Heart left ventricle (tissue), 16 donors: ENCODE measurements at places on chromosomes 1 and 21. TPM values are rescaled to one million over a fixed set of nuclear protein-coding genes. Genes with fewer than 3 reads are reported as not detected.

GRCh38 chr1:94745742-94746141 is 74.4 kb upstream of the SLC44A3 start:
- no peaks in the 10 kb centered on the region for H3K27me3 ChIP-seq
- H3K4me1 ChIP-seq, result no peaks in the 10 kb centered on the region
- no peak overlapping the region for H3K4me3 ChIP-seq
- no peak for DNase-seq

DPYD gene
- total RNA-seq, result 8.0 TPM

GRCh38 chr1:245378311-245378722 is 223.5 kb downstream of the KIF26B start:
- H3K27ac ChIP-seq, result no peak overlapping the region
- DNase-seq, result no peak
- H3K27me3 ChIP-seq, result no peaks in the 10 kb centered on the region
- no peaks in the 10 kb centered on the region for H3K4me1 ChIP-seq
- H3K4me3 ChIP-seq, result no peak overlapping the region

GRCh38 chr1:208541225-208541855 is 297.2 kb upstream of the PLXNA2 start:
- peaks cover 5% of the 10 kb centered on the region for H3K4me1 ChIP-seq
- no peaks in the 10 kb centered on the region for H3K27me3 ChIP-seq
- no peak overlapping the region for H3K27ac ChIP-seq
- no peaks in the 10 kb centered on the region for H3K36me3 ChIP-seq

DNA sequence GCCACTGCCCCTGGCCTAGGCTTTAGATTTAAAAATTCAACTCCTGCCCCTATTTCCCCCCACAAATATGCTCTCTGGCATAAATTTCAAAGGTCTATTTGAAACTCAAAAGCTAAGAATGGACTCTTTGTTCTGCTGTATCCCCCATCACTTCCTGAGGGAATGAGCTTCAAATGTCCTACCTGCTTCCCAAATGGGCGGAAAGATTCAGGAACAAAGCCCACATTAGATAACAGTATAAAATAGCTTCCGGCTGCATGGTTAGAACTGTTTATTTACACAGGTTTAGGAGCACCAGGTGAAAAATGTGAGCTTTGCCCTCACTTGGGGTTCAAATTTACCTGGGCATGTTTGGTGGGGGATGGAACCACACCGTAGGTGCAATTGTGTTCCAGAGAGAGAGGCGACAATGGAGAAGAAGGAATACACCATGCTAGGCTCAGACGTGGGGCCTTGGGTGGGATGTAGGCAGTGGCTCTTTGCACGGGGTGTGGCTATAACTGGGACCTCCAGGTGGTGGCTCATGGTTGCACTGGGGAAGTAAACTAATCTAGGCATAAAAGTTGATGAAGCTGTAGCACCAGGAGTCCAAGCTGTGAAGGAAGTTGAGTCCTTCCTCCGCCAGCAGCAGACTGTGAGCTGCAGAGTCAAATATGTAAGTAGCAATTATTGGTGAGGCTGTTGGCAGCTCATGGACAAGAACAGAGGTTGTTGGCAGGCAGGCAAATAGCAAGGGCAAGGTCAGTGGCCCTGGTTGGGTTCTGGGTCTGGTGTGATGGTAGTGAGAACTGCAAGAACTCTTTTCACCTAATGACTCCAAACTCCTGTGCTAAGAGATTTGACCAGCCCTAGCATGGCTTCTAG is 41.5 kb upstream of the SRSF10 start:
- H3K4me3 ChIP-seq, result no peak overlapping the region
- no peaks in the 10 kb centered on the region for H3K36me3 ChIP-seq
- peak; percentile 54 for DNase-seq
- H3K4me1 ChIP-seq, result peaks cover under 1% of the 10 kb centered on the region
- no peaks in the 10 kb centered on the region for H3K27me3 ChIP-seq
- peak overlapping the region; percentile 95 for H3K27ac ChIP-seq

TIE1 gene
- total RNA-seq, result 28.4 TPM

GRCh38 chr1:7268983-7269382 is 483.7 kb downstream of the CAMTA1 start:
- H3K27ac ChIP-seq, result no peak overlapping the region
- no peaks in the 10 kb centered on the region for H3K4me1 ChIP-seq
- no peaks in the 10 kb centered on the region for H3K27me3 ChIP-seq
- no peak for DNase-seq
- H3K4me3 ChIP-seq, result no peak overlapping the region
- no peaks in the 10 kb centered on the region for H3K36me3 ChIP-seq

PLA2G2C gene
- total RNA-seq, result not detected

- no peaks in the 10 kb centered on the region for H3K4me1 ChIP-seq
- H3K4me3 ChIP-seq, result no peak overlapping the region
- H3K27ac ChIP-seq, result no peak overlapping the region
Observed at GRCh38 chr1:45246760-45247159, 40.4 kb upstream of the ZSWIM5 start.

SWT1 gene
- total RNA-seq, result 4.7 TPM
